ENCODE measurements at places on chromosomes 2 and 18. TPM values are rescaled to one million over a fixed set of nuclear protein-coding genes. Genes with fewer than 3 reads are reported as not detected.
A peak's percentile ranks its signal among the peaks of the same experiment; 100 is the strongest.

GRCh38 chr2:42327125-42327524 is 33.9 kb downstream of the COX7A2L start:
- no peak for DNase-seq

- peak; percentile 42 for DNase-seq
Observed at GRCh38 chr2:207115715-207116364, 49.9 kb downstream of the KLF7 start.

The GALNT3 gene
- total RNA-seq: 0.65 TPM

The EFR3B gene
- 21.2 TPM for total RNA-seq

The RGPD6 gene
- 54.8 TPM for total RNA-seq
